PC-9 (cell line): ENCODE measurements at places on chromosomes 7 and 10. TPM values are rescaled to one million over a fixed set of nuclear protein-coding genes. Genes with fewer than 3 reads are reported as not detected.
A peak's percentile ranks its signal among the peaks of the same experiment; 100 is the strongest.

Gene LDB3
- total RNA-seq, result 0.63 and 0.73 TPM in 2 replicates

Gene ANKRD16
- 9.8 and 12.2 TPM in 2 replicates for total RNA-seq

Gene SRPK2
- 60.6 and 66.0 TPM in 2 replicates for total RNA-seq

Gene STEAP4
- total RNA-seq, result 10.3 and 12.1 TPM in 2 replicates

Gene PPP1R17
- total RNA-seq, result not detected in 2 replicates

Gene PRSS37
- not detected in 2 replicates for total RNA-seq

Gene CALHM1
- not detected in 2 replicates for total RNA-seq

Gene PITX3
- total RNA-seq, result not detected in 2 replicates

Gene SYT15B
- total RNA-seq, result 0.94 and 1.1 TPM in 2 replicates

DNA sequence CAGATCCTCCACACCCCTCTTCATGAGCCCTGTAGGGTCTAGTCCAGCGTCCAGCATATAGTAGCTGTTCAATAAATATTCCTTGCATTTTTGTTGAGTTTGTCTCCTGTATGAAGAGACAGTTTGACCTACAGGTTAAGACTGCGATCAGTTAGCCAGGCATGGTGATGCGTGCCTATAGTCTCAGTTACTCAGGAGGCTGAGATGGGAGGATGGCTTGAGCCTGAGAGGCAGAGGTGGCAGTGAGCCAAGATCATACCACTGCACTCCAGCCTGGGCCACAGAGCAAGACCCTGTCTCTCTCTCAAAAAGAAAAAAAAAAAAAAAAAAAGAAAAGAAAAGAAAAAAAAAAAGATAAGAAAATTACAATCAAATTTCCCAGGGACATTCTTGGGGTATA is 5.1 kb upstream of the CUEDC2 start:
- DNase-seq, result no peak

DNA sequence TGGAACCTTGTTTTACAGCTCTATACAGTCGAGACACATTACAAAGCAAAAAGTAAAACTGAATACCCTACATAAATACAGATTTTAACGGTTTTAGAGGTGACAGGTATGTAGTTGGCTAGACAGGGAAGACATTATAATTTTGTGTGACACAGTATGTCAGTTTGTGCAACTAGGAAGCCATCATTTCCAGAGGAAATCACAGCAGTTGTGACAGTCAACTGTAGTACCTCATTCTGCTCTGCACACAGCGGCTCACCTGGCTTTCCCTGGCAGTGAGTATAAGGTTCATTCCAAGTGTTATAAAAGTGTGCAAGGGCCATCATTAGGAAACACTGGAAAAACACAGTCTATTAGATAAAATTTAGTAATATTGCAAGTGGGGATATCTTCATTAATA is 501.6 kb upstream of the PHF14 start:
- no peak for DNase-seq

- DNase-seq, result no peak
Measured at GRCh38 chr10:110207805-110208613, 604 bp downstream of the MXI1 start.

DNA sequence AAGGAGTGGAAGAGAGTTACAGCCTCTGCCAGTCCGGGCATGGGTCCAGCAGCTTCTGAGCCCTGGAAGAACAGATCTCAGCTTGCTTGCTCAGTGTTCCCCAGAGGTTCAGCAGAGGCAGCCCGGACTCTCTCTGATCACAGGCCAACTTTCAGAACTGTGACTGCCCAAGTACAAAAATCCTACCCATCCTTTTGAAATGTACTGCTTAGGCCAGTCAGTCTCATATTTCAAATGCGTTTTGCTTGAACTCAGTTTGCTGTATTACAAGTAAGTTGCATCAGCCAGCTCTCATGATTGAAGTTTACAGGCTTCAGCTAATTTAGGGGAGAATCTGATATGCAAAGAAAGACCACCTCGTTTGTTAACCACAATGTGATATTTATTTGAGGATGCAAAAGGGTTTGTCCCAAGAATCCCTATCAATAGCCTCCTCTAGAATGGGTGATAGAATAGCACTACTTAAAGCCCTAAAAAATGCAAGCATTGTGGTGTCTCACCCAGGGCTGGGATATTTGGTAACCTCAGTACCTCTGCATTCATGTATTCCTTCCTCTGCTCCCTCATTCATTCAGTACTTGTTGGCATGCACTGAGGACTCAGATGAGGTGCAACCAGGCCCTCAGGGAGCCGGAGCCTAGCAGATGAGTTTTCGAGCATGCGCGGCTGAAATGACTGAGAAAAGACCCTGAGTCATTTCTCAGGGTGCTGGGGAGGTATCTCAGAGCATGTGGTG is 7.0 kb downstream of the AIMP2 start:
- DNase-seq, result no peak

GRCh38 chr10:108791030-108791429 is 1132.3 kb downstream of the XPNPEP1 start:
- DNase-seq, result no peak

DNA sequence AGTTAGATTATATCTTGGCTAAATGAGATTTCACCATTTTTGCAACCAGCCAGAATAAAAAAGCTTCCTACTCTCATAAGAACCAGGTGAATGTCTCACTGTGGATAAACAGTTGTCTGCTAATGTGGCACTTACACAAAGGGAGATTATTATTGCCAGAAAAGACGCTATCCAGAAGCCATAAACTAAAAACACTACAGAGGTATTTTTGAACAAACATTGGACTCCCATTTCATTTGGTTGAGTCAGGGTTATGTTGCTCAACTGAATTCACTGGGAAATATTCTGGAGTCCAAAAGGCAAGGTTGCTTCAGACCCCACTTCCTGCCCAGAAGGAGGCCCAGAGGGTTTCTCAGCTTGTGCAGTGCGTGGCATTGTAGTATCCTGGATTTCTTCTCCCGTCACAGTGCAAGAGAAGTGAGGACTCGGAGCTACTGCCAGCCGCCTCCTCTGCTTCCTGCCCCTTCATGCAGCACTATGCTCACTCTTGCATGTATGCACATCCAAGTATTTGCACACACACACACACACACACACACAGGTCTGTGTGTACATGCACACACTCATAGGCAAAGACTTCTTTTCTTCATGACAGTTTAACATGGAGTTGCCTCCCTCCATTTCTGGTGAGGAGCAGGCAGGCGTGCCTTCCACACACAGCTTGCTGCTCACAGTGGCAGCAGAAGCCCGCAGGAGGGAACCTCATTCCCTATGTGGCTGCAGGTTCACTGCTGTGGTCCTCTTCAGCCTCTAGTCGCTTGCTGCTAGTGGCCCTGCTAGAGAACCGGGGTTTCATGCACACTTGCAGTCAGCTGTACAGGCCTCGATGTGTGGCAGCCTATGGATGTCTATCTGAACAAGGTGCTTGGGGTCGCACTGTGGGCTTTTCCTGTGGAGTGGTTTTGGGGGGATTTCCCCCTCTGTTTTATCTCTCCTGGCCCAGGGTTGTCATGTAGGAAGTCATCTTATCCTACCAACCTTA is 10.1 kb downstream of the DENND10 start:
- DNase-seq, result peak; percentile 93

DNA sequence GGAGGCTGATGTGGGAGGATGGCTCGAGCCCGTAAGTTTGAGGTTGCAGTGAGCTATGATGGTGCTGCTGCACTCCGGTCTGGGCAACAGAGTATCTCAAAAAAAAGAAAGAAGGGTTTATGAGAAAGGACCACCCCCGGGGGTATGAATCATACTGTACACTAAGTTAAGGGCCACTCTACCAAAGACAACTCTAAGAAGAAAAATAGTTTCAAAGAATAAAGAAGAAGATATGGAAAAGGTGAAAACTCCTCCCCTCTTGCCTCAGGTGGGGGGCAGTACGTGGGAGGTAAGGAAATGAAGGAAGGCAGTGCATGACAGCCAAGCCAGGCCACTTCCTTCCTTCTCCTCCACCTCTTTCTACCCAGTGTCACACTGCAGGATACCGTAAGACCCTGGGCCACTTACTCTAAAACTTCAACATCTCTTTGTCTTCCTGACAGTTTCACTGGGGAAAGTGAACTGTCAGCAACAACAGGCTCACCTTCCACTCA is 61.3 kb downstream of the PIP4K2A start:
- no peak for DNase-seq

GRCh38 chr10:129131457-129132132 is 335.4 kb upstream of the MGMT start:
- DNase-seq, result no peak

GRCh38 chr10:96588060-96588554 is 1.3 kb upstream of the TM9SF3 start:
- no peak for DNase-seq

- peak; percentile 86 for DNase-seq
Measured at GRCh38 chr10:98414932-98415730, at the start of gene PYROXD2. PYROXD2 (minus strand) TSS chr10:98415182; CDS start chr10:98415135, 47 bp downstream.

- DNase-seq, result no peak
Measured at GRCh38 chr7:20114468-20114867, 102.7 kb downstream of the MACC1 start.

- no peak for DNase-seq
Measured at GRCh38 chr10:62082729-62083411, 181.4 kb downstream of the ARID5B start.

DNA sequence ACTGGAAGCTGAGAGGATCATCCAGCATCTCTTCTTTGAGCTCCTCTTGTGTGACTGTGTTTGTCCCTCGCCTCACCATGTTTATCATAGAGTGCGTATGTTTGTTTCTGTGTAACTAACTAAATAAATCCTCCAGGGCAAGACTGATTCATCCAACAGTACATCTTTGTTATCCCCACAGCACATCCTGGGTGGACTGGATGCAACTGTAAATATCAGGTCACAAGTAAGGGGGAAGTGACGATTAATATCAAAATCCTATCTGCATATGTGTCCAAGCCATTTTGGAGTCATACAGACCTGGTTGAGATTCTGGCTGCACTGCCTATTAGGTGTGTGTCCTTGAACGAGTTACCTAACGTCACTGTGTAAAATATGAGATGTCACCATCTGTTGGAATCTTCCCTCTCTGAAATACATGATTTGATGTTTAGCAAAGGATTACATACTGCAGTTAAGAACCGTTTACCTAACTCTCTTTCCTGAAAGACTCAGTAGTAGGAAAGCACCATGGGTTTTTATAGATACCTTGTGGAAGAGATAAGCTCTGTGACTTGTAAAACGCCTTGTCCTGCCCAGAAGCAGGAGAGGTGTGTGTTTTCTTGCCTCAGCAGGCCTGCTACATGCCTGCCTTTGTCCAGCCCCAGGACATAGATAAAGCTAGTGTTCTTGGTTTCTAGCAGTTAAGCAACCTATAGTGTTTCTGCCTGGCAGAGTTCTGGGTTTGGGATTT is 25.8 kb downstream of the WBP1L start:
- DNase-seq, result no peak

GRCh38 chr7:33632322-33632721 is 273.0 kb upstream of the BMPER start:
- DNase-seq, result no peak

- no peak for DNase-seq
Measured at GRCh38 chr10:70690589-70690988, 18.3 kb downstream of the ADAMTS14 start.

GRCh38 chr7:8149222-8149621 is 112.7 kb downstream of the ICA1 start:
- no peak for DNase-seq

DNA sequence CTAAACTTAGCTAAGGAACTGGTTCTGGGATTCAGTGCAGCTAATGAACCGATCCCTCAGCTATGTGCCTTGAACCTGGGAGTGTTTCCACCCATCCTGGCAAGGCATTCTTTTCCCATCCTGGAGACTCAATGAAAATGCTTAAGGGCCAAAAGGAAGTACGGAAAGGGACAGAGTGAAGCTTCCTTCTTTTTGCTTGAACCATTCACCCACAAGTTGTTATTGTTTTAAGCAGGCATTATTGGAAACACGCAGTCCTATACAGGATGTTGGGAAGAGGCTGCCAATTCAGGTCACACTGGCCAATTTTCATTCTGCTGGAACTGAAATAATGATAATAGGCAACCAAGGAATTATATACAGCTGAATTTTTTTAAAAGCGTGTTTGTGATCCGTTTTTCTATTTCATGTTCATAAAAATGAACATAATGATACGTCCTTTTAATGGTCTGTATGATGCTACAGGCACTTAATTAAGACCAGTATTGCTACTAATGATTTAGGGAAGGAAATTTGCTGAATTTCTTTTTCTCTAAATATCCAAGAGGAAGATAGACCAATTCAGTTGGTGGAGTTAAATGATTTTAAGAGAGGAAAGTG is 57.8 kb upstream of the FZD1 start:
- DNase-seq, result no peak

DNA sequence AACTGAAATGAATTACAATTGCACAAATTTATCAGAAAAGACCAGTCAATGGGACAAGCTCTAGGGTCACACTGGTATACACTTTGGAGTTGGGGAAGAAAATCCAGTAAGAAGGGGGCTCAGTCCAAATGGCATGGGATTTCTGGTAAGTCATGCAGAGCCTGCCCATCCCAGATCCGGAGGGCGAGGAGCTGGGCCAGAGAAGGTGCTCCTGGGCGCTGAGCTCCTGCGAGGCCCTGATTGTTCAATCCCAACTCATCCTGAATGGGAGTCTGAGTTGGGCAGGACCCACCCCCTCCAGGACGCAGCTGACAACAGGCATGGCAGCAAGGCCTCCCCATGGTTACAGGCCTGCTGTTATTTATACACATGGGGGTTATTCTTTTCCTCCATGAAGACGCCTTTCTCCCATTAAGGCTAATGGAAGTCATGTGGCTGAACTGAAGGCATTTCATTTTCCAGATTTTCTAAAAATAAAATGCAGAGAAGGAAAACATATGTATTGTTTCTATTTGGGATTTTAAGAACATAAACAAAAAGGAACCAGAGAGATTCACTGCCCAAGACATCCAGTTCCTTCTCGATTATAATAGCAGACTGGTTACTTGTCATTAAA is 91.1 kb upstream of the ADAM12 start:
- no peak for DNase-seq
